ENCODE measurements at places on chromosomes 1 and 21.

- DNase-seq, result no peak
Measured at GRCh38 chr1:67942274-67942673, 108.2 kb downstream of the DIRAS3 start.

- no peak for DNase-seq
Measured at GRCh38 chr1:79969886-79970285, 963.4 kb upstream of the ADGRL4 start.

DNA sequence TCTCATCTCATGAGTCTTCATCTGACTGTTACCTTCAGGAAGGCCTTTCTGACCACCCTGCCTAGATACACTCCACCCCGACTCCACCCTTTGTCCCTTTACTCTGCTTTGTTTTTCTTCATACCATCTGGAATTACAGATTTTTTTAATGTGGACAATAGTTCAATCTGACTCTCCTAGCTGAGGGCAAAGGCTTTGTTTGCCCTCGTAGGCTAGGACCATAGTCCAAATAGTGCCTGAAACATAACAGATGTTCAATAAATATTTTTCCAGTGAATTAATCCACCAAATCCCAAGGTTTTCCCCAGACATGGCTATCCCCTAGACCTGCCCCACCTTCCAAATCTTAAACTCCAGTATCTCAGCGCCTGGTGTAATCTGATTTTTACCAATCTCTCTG lies 176.5 kb upstream of the GJB5 start:
- DNase-seq, result no peak

DNA sequence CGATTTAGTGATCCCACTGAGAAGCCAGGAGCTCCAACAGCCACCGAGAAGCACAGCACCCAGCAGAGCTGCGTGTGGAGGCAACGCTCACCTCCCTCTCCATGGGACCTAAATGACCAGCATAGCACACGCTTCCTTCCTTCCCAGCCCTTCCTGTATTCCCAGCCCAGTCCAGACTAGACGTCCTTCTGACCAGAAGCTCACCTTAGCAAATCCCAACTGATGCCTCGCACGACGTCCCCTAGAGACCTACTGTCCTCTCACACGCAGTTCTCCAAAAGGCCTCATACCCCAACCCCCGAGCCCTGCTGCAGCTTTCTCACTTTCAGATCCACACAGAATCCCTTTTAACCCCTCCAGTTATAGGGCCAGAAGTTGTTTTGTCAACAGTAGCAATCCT lies 132.4 kb downstream of the SLC45A1 start:
- DNase-seq, result no peak

GRCh38 chr1:65724151-65724550 lies 68.5 kb upstream of the PDE4B start:
- DNase-seq, result no peak

- DNase-seq, result no peak
Measured at GRCh38 chr1:226887006-226887405, 16.6 kb downstream of the PSEN2 start.

DNA sequence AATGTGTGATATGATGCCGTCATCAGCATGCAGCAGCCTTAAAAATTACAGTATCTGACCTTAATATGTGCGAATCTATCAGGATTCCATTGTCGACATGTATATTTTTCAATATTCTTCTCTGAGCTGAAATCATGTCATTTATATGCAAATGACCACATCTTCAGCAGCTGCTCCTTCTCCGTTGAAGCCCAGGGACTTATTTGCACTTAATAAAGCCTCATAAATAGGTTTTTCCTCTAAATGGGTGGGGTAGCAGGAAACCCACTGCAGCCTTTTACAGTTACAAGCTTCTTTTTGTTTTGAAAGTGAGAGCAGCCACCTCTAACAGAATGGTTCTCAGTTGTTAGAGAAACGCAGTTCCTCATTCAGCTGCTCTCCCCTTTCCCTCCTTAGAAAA lies 178.8 kb upstream of the ZNF644 start:
- no peak for DNase-seq

DNA sequence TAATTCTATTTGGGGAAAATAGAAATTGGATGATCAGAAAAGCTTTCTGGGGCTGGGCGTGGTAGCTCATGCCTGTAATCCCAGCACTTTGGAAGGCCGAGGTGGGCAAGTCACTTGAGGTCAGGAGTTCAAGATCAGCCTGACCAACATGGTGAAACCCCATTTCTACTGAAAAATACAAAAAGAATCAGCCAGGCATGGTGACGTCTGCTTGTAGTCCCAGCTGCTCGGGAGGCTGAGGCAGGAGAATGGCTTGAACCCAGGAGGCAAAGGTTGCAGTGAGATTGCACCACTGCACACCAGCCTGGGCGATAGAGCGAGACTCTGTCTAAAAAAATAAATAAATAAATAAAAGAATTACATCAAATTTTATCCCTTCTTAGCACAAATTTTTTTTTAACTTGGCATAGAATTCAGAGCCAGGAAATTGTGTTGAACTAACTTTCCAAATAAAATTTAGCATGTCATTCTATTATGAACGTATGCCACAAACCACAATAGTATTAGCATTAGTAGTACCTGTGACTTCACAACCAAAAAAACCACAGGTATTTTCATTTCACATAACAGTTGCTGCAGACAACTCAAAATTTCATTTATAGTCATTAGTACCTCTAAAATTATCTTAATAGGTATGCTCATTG lies 4.5 kb upstream of the ANKRD13C start:
- no peak for DNase-seq

DNA sequence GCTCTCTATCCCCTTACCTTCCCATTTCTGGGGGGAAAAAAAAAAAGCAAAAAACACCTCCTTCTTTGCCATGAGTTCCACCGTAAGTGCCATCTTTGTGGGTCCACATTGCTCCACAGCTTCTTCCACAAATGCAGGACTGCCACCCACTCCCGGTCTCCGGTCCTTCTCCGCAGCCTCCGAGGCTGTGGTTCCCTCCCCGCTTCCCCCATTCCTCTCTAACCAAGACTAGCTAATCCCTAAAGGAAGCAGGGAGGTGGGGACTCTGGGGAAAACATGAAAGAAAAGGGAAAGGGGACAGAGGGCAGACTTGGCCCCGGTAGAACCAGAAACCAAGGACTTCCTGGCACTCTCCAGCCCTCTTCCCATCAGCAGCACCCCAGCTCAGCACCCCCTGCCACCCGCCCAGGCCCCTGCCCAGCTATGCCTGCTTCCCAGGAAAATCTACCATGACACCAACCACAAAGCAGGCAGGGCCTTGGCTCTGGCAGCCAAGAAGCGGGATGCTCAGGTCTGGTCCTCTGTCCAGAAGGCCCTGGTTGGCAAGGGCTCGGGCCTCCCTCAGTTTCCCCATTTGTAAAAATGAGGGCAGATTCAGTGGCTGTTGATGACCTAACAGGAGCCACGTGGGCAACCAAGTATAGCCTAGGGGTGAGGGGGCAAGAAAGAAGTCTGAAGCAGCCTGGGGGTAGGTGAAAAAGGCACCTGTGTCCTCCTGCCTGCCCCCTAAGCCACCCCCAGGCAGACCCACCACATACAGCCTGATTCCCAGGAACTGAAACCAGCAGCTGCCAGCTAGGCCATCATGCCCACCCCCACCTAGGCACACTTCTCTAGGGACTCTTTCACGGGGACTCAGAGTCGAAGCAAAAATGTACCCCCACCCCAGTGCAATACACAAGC lies 2.5 kb downstream of the EPHA2 start:
- DNase-seq, result no peak

GRCh38 chr1:41411229-41411628 lies 50.0 kb downstream of the FOXO6 start:
- no peak for DNase-seq

- peak; percentile 62 for DNase-seq
Measured at GRCh38 chr1:210584439-210585113, 255.9 kb downstream of the HHAT start.

DNA sequence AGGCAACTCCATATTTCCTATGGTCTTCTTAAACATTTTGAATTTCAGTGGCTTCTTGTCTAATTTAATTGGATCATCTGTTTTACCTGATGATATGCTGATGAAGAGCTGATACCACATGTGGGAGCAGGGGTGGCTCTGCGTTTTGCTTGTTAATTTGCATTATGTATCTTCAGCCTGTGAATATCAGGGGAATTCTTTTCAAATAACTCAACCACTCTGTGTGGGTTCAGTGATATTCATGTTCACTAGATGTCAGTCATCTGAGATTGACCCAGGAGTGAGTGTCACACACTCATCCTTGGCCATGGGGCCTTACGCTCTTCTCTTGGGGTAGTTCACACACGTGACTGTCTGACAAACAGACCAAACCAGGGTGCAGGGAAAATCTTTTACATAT lies 83.0 kb downstream of the FCRL5 start:
- DNase-seq, result no peak

DNA sequence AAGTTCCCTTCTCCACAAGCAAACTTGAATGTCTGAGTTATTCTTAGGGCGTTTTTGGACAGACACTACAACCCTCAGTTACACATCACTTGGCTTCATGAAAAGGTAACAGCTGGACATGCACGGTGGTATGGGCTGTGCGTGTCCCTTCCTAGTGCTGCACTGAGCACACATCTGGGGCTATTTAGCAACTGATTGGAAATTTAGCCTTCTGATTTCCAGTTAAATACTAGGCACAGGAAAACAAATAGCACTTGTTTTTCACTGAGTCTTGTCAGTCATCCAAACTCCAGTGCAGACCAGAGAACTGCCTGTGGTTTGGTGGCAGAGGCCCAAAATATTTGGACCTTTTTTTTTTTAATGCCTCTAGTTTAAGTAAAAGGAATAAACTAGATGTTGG lies 134.7 kb downstream of the TGFBR3 start:
- DNase-seq, result no peak

GRCh38 chr1:32972814-32973428 lies 8.3 kb upstream of the RNF19B start:
- no peak for DNase-seq

DNA sequence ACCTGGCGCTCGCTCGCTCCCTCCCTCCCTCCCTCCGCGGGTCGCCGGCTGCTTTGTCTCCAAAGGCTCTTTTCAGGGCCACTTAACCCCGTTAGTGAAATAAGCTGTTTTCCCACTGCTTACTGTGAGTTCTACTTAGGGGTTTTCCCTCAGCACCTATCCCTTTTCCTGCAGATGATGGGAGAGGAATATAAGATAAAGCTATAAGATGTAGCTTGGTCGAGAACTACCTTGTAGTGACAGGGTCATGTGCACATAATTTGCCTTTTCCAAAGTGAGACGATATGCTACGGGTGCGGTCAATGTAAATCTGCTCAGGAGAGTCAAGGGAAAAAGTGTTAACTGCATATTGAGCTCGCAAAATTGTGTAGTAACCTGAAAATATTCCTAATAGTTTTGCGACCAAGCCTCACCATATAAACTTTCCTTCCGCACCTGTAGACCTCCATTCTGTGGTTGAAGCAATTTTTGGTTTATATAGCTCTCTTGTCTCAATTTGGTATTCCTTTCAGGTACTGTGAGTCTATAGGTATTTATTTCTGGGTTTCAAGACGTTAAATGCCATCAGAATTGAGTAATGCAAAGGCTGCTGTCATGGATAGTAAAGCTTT lies 55.8 kb upstream of the BOLA1 start:
- DNase-seq, result no peak

DNA sequence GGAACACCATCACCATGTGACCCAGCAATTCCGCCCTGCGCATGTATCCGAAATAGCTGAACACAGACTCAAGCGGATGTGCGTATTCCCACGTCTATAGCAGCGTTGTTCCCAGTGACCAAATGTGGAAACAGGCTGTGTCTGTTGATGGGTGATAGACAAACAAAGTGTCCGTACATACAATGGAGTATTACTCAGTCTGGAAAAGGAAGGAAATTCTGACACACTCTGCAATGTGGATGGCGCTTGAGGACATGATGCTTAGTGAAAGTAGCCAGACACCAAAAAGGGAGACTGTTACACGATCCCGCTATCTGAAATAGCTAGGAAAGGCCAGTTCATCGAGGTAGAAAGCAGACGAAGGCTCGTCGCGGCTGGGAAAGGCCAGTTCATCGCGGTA lies 25.8 kb downstream of the PDXK start:
- DNase-seq, result no peak

- DNase-seq, result no peak
Measured at GRCh38 chr21:42532466-42533181, 19.0 kb downstream of the SLC37A1 start.

DNA sequence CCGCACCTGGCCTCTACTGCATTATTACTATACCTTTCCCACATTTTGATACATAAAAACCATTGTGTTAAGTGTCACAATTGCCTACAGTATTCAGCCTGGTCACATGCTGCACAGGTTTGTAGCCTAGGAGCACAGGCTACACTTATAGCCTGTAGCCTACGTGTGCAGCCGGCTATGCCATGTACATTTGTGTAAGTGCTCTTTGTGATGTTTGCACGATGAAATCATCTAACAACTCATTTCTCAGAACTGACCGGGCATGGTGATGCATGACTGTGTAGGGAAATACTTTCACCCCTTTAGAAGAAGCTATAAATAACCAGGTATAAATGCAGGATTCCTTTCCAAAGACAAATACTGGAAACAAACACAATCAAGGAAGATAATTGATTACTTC lies 12.1 kb downstream of the ERG start:
- DNase-seq, result no peak

DNA sequence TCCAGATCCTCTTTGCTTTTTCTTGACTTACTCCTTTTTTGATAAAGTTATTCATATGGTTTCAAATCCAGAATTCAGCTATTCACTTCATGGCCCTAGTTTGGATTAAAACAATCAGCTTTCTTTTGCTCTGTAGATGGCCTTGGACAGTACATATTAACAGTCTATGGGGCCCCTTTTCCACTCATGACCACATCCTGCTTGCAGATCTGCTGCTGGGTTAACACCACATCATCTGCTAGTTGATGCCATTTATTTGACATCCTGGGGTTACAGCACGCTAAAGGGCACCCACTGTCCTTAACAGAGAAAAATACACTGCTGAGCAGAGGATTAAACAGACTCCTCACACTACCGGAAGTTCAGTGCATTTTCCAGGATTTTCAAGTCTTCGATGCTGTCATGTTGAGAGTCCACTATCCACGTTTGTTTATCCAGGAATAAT lies 941 bp upstream of the IFI16 start:
- no peak for DNase-seq

DNA sequence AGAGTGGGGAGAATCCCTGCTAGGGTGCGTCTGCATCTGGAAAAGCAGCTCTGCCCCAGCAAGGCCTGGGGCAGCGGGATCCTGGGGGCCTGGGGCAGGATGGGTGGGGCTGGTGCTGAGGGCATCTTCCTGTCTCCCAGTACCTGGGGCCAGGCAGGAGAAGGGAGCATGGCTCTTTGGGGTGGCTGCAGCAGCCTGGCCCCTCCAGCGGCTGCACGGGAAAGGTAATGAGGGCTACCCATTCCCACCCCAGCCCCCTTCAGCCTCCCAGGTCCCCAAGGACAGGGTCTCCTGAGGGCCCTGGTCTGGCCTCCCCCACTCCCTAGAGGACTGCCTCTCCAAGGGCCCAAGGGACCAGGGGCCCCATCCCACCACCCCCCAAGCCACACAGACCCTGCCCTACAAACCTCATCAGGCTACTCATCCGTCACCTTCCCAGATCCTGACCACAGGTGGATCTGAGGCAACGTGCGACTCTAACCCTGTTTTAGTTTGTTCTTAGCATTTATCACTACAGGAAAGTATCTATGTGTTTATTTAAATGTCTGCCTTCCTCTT lies 910 bp upstream of the ANKRD65 start:
- DNase-seq, result no peak

All from stimulated activated CD4-positive, alpha-beta T cell treated with anti-CD3 and anti-CD28 coated beads, Interleukin-12 subunit alpha, Interleukin-12 subunit beta, amount 100 ng/mL, for 4 hours (primary cell).